ENCODE measurements at places on chromosomes 1 and 21.

DNA sequence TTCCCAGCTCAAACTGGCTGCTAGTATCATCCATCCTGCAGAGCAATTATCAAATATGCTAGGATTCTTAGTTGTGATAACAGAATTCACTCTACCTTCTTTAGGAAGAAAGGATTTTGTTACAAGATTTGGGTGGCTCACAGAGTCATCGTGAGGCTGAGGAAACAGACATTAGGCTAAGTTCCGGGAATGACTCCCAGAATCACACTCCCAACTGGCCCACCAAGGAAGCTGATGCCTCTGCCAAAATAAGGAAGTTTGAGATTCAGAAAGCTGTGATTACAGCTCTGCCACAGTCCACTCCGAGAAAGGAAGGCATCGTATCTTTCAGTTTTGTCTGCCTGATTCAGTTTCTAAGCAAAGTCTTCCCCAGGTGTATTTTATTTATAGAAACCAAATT lies 50.6 kb upstream of the LYPLAL1 start:
- DNase-seq: no peak

DNA sequence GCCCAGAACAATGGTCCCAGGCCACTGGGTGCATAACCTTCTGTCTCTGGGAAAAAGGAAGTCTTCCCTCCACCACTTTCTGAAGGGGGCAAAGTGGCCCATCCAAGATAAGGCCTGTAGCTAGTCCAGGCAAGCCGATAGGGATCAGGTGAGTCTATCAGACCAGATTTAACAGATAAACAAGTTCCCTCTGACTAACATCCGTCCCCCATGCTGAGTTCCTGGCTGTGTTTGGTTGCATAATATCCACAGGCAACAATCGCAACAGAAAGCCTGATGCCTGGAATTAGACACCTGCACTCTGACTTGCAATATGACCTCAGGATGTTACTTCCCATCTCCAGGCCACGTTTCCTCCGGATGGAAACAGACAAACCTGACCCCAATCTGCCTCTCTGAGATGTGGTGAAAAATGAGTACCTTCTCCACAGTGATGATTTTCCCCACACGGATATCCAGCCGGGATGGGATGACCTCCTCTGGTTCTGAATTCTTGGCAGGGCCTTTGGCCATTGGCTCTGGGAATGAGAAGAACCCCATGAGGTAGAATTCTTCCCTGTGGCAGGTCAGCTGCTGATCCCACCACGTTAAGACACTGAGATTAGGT lies 36.4 kb downstream of the YARS1 start:
- DNase-seq: no peak

GRCh38 chr1:16387201-16388188 lies 20.5 kb downstream of the SZRD1 start:
- no peak for DNase-seq

DNA sequence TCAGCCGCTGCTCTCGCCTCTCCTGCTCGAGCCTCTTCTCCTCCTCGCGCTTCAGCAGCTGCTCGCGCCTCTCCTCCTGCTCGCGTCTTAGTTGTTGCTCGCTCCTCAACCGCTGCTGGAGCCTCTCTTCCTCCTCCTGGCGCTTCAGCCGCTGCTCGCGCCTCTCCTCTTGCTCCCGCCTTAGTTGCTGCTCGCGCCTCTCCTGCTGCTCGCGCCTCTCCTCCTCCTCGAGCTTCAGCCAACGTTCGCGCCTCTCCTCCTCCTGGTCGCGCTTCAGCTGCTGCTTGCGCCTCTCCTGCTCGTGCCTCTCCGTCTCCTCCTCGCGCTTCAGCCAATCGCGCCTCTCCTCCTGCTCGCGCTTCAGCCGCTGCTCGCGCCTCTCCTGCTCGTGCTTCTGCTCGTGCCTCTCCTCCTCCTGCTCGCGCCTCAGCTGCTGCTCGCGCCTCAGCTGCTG lies 3.7 kb downstream of the TCHH start:
- DNase-seq: no peak

- DNase-seq: peak; percentile 67
These were observed at the start of gene IQCC for GRCh38 chr1:32205401-32206370. TSS of gene IQCC (plus strand) at chr1:32205671. CDS start at chr1:32205682, 11 bp downstream.

DNA sequence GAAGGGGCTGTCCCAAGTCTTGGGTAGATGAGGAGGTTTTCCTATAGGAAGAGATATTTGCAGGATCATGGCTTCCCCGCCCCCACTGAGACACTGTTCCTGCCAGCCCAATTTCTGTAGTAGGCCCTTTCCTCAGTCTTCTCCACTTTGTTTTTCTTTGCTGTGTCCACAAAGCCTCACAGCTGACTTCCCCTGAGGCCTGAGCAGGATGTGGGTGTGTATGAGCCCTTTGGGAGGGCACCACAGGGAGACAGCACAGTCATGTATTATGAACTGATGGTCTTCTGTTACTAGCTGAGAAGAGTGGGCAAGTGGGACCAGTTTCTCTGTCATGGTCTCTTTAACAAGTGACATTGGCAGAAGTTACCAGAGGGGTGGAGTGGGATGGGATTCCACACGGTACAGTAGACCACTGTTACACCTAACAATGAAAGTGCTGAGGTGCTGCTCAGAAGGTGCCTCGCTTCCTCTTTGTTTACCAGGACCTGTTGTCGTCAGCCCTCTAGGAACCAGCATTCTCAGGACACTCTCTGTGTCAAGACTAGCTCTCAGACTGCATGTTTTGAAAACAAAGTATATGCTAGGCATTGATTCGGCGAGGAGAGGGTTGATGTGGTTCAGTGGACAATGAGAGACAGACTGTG lies 253.8 kb upstream of the HOOK1 start:
- no peak for DNase-seq

DNA sequence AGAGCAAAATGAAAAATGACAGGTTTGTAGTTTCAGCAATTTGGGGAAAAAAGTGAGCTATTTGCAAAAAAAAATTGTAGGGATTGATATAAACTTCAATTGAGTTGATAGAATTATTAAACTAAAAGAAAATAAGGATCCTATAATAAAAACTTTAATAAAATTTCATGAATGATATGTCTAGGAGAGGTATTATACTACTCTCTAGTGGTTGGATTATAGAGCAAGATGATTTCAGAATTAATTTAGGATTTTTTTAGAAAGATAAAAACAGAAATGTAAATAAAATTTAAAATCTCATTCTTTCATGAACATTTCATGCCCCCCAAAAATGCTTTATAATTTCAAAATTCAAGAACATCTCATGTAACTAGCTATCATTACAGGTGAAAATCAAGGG lies 430.4 kb downstream of the DSCAM start:
- DNase-seq: no peak

Data from stimulated activated CD8-positive, alpha-beta memory T cell treated with anti-CD3 and anti-CD28 coated beads, Interleukin-7, amount 100 ng/mL, for 4 hours (primary cell).